ENCODE measurements at places on chromosomes 13 and 19.
A peak's percentile ranks its signal among the peaks of the same experiment; 100 is the strongest.

DNA sequence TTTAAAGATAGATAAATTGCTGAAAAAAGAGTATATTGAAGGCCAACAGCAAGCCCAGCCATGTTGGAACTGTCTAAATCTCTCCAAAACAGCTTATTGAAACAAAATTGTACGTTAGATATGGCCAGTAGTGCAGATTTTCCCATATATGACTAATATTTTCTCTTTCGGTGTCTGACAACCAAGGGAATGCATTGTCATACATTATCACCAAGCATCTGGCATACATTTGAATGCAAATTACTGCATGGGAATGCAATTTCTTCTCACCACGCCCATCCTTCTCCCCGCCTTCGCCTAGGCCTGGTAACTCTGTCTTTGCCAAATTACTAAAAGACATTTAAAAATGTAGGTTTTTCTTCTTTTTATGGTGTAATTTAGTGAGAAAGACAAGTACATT, 32.5 kb upstream of the IRS2 start:
- H3K36me3 ChIP-seq: no peaks in the 10 kb centered on the region
- no peaks in the 10 kb centered on the region for H3K27me3 ChIP-seq

- H3K27me3 ChIP-seq: no peaks in the 10 kb centered on the region
- H3K27ac ChIP-seq: no peak overlapping the region
- no peak for DNase-seq
- no peaks in the 10 kb centered on the region for H3K36me3 ChIP-seq
- no peak overlapping the region for H3K4me3 ChIP-seq
Observed at GRCh38 chr19:13234518-13234917, 84.3 kb downstream of the IER2 start.

- no peaks in the 10 kb centered on the region for H3K4me1 ChIP-seq
- H3K27me3 ChIP-seq: no peaks in the 10 kb centered on the region
- no peak overlapping the region for H3K4me3 ChIP-seq
- DNase-seq: no peak
- no peak overlapping the region for H3K27ac ChIP-seq
Observed at GRCh38 chr13:48594096-48594815, 59.5 kb upstream of the CYSLTR2 start.

DNA sequence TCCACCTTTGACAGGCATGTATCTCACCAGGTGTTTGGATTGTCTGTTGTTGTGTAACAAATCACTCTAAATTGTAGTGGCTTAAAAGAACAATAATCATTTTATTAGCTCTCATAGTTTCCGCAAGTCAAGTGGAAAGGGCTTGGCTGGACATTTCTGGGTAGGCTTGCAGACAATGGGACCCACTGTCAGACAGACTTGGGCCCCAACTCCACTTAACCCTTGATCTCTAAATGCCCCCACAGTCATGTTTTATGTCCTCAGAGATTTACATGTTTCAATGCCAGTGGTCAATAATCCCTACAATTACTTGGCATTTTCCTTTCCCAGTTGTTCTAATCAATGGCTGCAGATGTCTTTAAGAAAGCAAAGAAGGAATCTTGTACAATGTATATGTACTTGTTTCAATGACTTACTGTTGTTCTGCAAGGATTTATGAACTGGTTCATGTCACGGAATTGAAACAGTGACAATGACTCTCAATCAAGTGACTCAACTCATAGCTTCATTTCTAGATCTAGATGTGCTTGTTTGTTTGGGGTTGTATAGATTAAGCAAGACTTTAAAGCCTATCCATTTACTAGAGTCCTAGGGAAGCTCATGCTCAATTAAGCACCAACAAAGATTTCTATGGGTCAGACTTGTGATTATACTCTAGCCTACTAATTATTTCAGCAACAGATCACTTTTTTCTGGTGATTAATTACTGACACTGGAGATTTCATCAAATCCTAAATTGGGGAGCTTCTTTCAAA, 510.1 kb upstream of the NBEA start:
- H3K27ac ChIP-seq: no peak overlapping the region
- no peaks in the 10 kb centered on the region for H3K4me1 ChIP-seq
- H3K27me3 ChIP-seq: no peaks in the 10 kb centered on the region
- H3K36me3 ChIP-seq: no peaks in the 10 kb centered on the region
- H3K4me3 ChIP-seq: no peak overlapping the region

- H3K4me1 ChIP-seq: peaks cover 17% of the 10 kb centered on the region
- H3K27ac ChIP-seq: no peak overlapping the region
- H3K4me3 ChIP-seq: no peak overlapping the region
Observed at GRCh38 chr19:16073481-16073880, 2.8 kb upstream of the TPM4 start.

- H3K27me3 ChIP-seq: no peaks in the 10 kb centered on the region
- no peaks in the 10 kb centered on the region for H3K4me1 ChIP-seq
- H3K27ac ChIP-seq: no peak overlapping the region
- no peaks in the 10 kb centered on the region for H3K36me3 ChIP-seq
- peak; percentile 42 for DNase-seq
- H3K4me3 ChIP-seq: no peak overlapping the region
Observed at GRCh38 chr19:48656840-48657474, 11.0 kb upstream of the CA11 start.

DNA sequence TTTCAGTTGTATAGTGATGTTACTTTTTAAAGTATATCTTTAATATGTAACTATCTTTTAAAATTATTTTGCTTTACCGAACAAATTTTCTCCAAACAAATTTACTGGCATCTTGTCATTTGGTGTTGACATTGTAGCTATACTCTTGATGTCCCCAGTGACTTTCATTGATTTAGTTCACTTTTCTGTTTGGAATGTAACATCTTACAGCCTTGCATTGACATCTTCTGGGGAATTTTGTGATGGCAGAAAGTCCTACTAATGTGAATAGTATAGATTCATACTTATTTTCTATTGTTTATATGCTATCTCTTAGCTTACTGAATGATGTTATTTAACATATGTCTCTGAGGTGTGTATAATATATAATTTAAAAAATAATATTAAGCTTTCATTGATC, 800.9 kb upstream of the ATXN8OS start:
- no peak for DNase-seq
- no peaks in the 10 kb centered on the region for H3K36me3 ChIP-seq
- no peaks in the 10 kb centered on the region for H3K27me3 ChIP-seq
- no peak overlapping the region for H3K27ac ChIP-seq
- H3K4me1 ChIP-seq: no peaks in the 10 kb centered on the region
- H3K4me3 ChIP-seq: no peak overlapping the region

- no peak overlapping the region for H3K4me3 ChIP-seq
- no peak for DNase-seq
- H3K27ac ChIP-seq: no peak overlapping the region
- H3K27me3 ChIP-seq: no peaks in the 10 kb centered on the region
- H3K36me3 ChIP-seq: no peaks in the 10 kb centered on the region
Observed at GRCh38 chr13:106088085-106088484, 447.4 kb downstream of the EFNB2 start.

- no peak for DNase-seq
Observed at GRCh38 chr19:19539698-19540063, 1.6 kb downstream of the CILP2 start.

GRCh38 chr19:13887517-13887916, 10.6 kb downstream of the NANOS3 start:
- no peak for DNase-seq
- peaks cover 2% of the 10 kb centered on the region for H3K4me1 ChIP-seq
- H3K36me3 ChIP-seq: peaks cover 21% of the 10 kb centered on the region

- H3K4me1 ChIP-seq: no peaks in the 10 kb centered on the region
- H3K27ac ChIP-seq: no peak overlapping the region
- H3K36me3 ChIP-seq: no peaks in the 10 kb centered on the region
- H3K4me3 ChIP-seq: no peak overlapping the region
- no peaks in the 10 kb centered on the region for H3K27me3 ChIP-seq
- no peak for DNase-seq
Observed at GRCh38 chr19:38073841-38074685, 150.0 kb downstream of the DPF1 start.

DNA sequence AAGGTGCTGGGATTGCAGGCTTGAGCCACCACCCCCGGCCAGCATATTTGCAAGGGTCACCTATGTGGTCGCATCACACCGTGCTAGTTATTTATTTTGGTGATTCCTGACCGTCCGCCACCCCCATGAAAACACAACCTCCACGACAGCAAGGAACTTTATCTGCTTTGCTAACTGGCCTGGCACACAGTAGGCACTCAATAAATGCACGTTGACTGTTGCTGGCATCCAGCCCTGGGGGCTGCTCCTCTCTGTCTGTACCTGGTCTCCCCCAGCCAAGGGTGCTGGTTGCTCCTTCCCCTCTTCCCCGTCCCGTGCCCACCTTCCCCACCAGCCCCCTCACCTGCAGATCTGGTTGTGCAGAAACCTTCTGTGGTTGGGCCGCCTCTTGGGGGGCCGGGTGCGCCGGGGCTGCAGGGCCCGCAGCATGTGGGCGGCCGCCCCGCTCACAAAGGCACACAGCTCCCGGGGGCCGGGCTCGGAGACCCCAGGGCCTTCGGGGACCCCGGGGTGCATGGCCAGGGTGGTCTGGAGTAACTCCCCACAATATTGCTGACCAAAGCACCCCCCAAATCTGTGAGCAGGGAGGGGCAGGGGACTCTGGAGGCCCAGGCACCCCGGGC, 401 bp downstream of the C19orf85 start:
- no peak overlapping the region for H3K27ac ChIP-seq
- H3K4me3 ChIP-seq: no peak overlapping the region
- DNase-seq: no peak
- no peaks in the 10 kb centered on the region for H3K36me3 ChIP-seq
- no peaks in the 10 kb centered on the region for H3K4me1 ChIP-seq
- no peaks in the 10 kb centered on the region for H3K27me3 ChIP-seq

GRCh38 chr19:56942756-56943155, 102.2 kb upstream of the PEG3 start:
- no peak overlapping the region for H3K27ac ChIP-seq
- H3K27me3 ChIP-seq: no peaks in the 10 kb centered on the region
- no peaks in the 10 kb centered on the region for H3K4me1 ChIP-seq
- H3K4me3 ChIP-seq: no peak overlapping the region
- DNase-seq: no peak
- H3K36me3 ChIP-seq: no peaks in the 10 kb centered on the region

- peak overlapping the region; percentile 71 for H3K27ac ChIP-seq
- H3K27me3 ChIP-seq: no peaks in the 10 kb centered on the region
- H3K4me1 ChIP-seq: peaks cover 23% of the 10 kb centered on the region
- peak; percentile 9 for DNase-seq
- peak overlapping the region; percentile 79 for H3K4me3 ChIP-seq
Observed at GRCh38 chr19:1651568-1652291, 685 bp downstream of the TCF3 start.

DNA sequence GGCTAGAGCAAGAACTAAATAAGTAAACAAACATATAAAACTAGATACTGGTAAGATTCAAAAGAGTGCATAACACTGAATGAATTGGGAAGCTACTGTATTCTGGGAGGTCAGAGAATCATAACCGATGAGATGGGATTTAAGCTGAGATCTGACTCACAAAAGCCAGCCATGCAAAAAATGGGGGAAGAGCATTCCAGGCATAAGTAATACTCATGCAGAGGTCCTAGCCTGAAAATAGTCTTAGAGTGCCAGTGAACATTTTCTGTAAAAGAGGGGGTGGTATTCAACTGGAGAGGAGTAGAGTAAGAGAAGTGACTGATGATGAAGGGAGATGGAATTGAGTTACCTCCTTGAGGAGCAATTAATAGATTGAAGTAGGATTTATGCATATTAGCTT, 872.0 kb upstream of the GPC6 start:
- H3K36me3 ChIP-seq: no peaks in the 10 kb centered on the region
- H3K27me3 ChIP-seq: no peaks in the 10 kb centered on the region
- H3K27ac ChIP-seq: no peak overlapping the region
- H3K4me3 ChIP-seq: no peak overlapping the region

DNA sequence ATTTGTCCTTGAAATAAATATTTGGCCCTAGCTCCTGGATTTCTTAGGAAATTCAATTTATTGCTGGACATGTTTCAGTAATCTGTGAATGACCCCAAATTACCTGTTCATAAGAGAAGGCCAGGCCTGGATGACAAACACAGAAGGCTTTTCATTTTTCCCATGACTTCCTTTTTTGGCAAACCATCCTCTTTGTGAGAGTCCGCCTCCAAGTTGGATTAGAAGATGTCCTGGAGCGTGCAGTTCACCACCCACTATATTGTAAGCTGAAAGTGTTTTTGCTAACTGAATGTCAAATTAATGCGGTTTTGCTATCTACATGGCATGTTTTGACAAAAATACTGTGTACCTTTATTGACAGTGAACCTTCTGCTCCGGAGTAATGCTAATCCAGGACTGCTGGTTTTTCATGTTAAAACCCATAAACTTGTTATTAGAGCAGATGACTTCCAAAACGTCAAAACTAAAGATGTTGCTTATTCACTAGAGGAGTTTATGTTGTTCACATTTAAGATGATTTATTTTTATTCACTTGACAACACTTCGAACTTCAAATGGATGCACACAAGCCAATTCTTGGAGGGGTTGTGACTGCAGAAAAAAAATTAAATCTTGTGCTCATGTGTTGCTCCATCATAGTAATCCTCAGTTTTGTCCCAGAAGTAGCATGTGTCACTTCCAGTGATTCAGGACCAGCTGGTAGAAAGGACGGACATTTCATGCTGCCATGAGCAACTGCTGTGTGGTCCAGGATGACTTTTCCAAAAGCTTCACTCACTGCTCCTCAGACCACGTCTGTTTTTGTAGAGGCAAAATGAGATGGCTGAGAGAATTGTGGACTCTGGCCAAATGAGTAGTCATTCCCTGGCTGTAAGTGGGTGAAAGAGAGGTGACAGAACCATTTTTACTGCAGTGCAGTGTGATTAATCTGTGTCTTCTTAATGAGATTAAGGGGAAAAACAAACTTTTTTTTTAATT, 71.0 kb downstream of the ITGBL1 start:
- H3K27ac ChIP-seq: peak overlapping the region; percentile 47
- no peaks in the 10 kb centered on the region for H3K27me3 ChIP-seq
- no peak for DNase-seq
- H3K4me3 ChIP-seq: no peak overlapping the region

DNA sequence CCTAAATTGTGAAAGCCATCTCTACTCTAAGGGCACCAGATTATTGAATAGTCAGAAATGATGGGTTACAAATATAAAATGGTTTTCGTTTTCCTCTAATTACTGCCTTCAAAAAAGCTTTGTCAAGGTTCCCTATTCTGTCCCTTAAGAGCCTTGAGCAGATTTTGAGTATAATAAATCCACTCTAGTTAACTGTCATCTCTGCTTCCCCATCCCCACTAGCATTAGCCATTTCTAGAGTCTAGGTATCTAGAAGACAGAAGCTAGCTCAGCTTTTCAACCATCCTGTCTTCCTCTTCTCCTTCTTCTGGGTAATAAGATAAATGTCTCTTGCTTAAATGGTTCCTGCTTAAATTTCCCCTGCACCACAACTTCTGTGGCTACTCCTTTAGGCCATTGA, 290.4 kb downstream of the DACH1 start:
- H3K36me3 ChIP-seq: no peaks in the 10 kb centered on the region
- H3K4me1 ChIP-seq: no peaks in the 10 kb centered on the region
- no peak for DNase-seq
- no peaks in the 10 kb centered on the region for H3K27me3 ChIP-seq

Measured in tibial nerve (tissue), 4 donors.